ENCODE measurements at places on chromosomes 6 and 20.

- no peak for DNase-seq
Measured at GRCh38 chr6:136897071-136897470, 25.0 kb upstream of the SLC35D3 start.

GRCh38 chr6:85015396-85015990 is 251.1 kb upstream of the TBX18 start:
- DNase-seq: no peak

DNA sequence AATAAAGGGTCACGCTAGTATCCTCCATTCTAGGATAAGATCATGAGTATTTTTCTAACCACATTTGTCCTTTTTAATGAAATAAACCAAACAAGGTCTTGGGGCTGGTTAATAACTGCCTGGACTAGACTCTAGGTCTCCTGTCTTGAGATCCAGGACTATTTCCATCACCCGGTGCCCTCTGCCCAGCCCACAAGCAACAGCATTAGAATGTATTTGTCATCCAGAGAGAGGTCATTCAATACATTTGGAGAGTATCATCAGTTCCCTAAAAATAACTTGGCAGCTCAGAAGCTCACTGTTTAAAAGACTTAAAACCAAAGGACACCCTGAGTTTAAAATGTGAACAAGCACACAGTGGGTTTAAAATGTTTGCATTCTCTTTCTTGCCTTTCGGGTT is 4.4 kb upstream of the RBM24 start:
- no peak for DNase-seq

DNA sequence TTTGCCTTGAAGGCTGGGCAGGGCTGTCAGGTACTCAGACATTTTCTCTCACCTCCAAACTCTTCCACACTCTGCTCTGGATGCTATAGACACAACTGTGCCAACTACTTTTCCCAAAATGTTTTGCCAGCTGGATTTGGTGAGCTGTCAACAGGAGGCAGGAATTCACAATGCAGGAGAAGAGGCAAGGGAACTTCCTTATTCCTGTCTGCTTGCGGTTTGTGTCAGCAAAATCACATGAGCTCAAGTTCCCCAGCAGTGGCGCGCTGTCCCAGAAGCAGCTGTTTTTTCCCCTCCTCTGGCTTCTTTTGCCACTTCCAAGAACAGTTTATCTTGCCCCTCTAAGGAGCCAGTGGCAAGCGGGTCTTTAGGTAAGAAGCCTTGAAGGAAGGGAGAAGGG is 608.2 kb downstream of the PRKN start:
- DNase-seq: no peak

Measured in GM12878 (cell line).